Cardiac muscle cell (in vitro differentiated cells and primary cell): ENCODE measurements at places on chromosomes 16 and 17. TPM values are rescaled to one million over a fixed set of nuclear protein-coding genes. Genes with fewer than 3 reads are reported as not detected.
A peak's percentile ranks its signal among the peaks of the same experiment; 100 is the strongest.

The HOXB1 gene
- total RNA-seq: 5.9 and 6.6 TPM in 2 replicates

The ZSCAN10 gene
- total RNA-seq: 0.42 and 0.78 TPM in 2 replicates

GRCh38 chr17:70251706-70252105 is 82.4 kb downstream of the KCNJ2 start:
- peak; percentile 43 for DNase-seq

- peak; percentile 68 for DNase-seq
Measured at GRCh38 chr17:28812748-28813377, 29.7 kb downstream of the FAM222B start.

- DNase-seq: no peak
Measured at GRCh38 chr16:71781741-71782140, 26.9 kb downstream of the AP1G1 start.

DNA sequence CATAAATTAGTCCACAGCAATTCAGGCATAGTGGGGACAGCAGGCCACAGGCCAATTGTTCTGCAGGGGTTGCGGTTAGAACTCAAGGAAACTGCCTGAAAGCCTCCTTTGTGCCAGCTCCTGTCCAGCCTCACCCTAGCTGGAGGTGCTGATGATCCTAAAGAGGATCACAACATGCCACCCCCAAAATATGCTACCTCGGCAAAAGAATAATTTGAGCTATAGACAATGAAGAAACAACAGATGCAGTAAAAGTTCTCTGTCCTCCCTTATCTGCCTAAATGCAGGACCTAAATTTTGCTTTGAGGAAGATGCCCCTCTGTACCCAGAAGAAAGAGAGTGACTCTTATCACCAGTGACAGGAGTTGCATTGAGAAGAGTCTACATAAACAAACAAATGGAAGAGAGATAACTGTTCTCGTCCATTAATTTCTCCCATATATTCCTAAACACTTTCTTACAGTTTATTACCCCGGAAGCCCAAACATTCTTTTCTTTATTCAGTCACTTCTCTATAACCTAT is 14.7 kb downstream of the ALOX15 start:
- DNase-seq: no peak

DNA sequence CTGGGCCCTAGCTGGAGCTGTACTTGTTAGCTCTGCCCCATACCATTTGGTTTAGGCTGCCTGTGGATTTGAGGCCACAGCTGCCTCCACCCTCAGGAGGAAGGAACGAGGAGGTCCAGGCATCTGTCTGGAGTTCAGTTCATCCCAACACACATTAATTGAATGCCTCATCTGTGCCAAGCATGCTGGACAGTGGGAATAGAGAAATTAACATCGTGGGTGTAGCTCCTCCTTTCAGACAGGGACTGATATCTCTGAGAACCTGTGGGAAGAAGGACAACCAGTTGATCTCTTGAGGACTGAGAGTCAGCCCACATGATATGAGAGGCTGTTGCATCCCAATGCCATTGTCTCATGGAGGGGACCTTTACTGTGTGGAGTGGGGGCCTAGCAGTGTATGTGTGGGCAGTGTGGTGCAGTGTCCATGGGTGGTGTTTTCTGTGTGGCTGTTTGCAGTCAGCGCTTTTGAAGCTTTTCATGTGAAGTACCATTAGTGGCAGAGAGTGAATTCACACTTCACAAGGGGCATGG is 29.4 kb upstream of the DDX52 start:
- DNase-seq: no peak

The TNS4 gene
- not detected in 2 replicates for total RNA-seq

GRCh38 chr17:39376434-39376833 is 25.0 kb downstream of the FBXL20 start:
- no peak for DNase-seq

DNA sequence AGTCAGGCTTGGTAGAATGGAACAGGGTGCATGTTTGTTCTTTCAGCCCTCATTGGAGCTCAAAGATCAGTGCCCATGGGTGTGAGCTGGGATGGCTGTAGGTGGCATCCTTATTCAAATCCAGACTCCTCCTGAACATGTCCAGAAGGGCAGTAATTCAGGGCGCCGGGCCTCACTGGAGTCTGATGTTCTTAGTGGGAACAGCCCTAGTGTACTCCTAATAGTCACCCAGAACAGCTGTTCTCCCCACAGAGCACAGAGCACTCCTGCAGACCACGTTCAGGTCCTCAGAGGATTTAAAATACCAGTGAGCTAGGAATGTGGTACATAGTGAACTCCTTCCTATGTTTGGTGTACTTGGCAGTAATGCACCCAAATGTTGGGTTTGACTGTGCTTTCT is 96.2 kb downstream of the BANP start:
- DNase-seq: no peak

- no peak for DNase-seq
Measured at GRCh38 chr16:8370374-8371270, 219.7 kb downstream of the TMEM114 start.

- DNase-seq: no peak
Measured at GRCh38 chr17:16980813-16981731, 9.2 kb upstream of the TNFRSF13B start.
